Activated CD8-positive, alpha-beta memory T cell treated with anti-CD3 and anti-CD28 coated beads for 1 hour (primary cell): ENCODE measurements at places on chromosomes 5 and 9.

GRCh38 chr9:28272127-28272526, 698.8 kb upstream of the C9orf72 start:
- no peak for DNase-seq

GRCh38 chr9:128898845-128899565, 17.1 kb downstream of the LRRC8A start:
- no peak for DNase-seq

- DNase-seq: no peak
These were observed 48.2 kb downstream of the ROPN1L start for GRCh38 chr5:10489810-10490426.

DNA sequence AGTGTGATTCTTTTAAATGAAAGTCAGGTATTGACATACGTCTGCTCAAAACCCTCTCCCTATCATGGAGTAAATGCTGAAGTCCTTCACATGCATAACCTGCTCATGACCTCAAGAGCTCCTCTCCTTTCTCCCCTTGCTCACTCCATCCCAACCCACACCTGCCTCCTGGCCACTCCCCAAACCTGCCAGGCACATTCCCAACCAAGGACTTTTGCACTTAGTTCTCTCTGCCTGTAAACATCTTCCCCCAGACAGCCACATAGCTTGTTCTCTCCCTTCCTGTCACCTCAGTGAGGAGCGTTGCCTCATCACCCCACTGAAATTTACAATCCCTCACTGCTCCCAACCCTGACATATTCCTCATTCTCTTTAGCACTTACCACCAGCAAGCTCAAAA, 8.7 kb downstream of the SETD9 start:
- no peak for DNase-seq

DNA sequence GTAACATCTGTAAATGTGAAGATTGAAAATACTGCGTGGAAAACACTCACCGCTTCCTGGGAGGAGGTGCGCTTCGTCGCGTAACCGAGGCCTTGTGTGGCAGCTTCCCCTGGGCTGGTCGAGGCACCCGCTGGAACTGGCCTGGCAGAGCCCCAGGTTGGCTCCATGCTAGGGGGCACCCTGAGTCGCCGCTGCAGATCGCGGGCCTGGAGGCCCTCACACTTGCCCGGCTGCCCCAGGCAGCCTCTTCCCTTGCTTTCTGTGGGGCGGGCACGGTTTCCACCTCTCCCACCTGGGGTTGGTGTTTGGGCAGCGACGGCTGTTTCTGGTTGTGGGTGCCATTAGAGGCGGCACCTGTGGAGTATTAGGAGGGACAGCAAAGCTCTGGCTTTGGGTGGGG, 852 bp downstream of the ZNF354C start:
- DNase-seq: no peak
